HepG2 (cell line): ENCODE measurements at places on chromosomes 4 and X. TPM values are rescaled to one million over a fixed set of nuclear protein-coding genes. Genes with fewer than 3 reads are reported as not detected.
A peak's percentile ranks its signal among the peaks of the same experiment; 100 is the strongest.

- no peak for DNase-seq
Observed at GRCh38 chrX:926070-926469, 286.4 kb downstream of the CRLF2 start.

GRCh38 chr4:181078196-181078595, 1165.0 kb upstream of the TENM3 start:
- no peak for DNase-seq

DNA sequence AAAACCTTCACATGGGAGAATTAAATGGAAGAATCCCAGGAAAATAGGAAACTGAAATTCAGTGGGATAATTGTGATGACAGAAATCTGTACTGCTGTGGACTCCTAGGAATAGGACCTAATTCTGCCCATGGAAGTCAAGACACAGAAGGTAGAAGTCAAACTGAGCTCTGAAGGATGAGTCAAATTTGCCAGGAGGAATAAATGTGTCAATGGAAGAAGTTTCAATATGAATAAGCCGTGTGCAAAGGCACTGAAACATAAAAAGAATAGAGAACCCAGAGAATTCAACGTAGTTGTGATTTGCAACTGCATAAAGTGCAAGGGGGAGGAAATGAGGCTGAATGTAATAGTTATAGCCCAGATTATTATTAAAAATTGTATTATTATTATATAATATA, 11.6 kb downstream of the ENAM start:
- DNase-seq = no peak

GRCh38 chr4:183940864-183941263, 35.8 kb downstream of the STOX2 start:
- DNase-seq = no peak

DNA sequence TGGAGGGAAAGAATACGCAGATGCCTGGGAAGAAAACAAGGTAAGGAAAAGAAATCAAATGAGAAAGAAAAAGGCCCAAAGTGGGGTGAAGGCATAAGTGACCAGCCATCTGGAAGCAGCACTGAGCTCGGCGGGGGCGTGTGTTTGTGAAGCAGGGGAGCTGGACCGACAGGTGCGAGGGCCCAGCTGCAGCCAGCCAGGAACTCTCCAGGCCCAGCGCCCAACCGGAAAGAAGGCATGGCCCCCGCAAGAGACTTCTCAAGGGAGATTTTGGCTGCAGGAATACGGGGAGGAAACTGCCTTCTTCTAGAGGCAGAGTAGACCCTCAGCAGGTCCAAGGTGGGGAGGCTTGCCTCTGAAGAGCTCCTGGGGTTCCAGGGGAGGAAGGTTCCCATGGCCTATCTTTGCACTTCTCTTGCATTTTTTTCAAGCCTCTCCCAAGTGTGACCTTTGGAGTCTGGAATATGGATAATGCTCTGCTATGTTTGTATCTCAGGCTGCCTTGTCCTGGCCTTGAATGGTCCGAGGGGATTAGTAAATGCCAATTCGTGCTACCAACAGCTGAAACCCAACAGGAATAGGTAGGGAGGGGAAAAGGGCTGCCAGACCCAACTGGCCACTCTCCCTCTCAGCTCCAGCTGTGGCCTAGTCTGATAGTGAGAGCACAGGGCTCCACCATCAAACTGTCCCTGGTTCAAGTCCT, 10.8 kb upstream of the CITED1 start:
- DNase-seq = no peak

DNA sequence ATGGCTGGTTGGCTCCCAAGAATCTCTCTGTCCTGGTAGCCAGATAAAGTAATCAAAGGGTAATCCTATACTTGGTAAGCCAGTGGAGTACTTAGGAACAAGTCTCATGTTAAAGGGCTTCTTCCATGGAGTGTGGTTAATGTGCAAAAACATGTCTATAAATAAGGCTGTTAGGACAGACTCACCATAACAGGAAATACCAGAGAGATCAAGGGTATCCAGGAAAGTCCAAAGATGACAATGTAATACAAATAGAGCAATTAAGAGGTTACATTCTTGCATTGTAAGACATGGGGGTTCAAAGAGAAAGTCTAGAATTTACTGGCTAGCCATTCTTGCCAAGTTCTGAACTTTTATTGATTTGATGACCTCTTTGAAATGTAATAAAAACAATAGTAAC, 61.9 kb upstream of the ZCCHC13 start:
- peak; percentile 89 for DNase-seq

DNA sequence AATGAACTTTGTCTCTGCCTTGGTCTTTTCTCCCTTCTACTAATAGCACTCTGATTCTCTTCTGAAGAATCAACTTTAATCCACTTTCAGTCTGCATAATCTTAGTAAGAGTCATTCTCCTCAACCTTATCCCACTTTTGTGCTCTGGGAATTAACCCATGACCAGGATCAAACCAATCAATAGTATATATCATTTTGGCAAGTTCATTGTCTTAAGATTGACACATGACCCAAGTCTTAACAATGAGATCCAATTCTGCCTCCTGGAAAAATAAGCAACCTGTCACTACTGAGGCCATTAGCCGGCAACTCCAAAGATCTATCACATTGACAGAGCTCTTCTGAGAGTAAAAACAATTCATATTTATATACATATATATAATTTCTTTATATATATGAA, 1358.4 kb upstream of the ADGRL3 start:
- DNase-seq = no peak

DNA sequence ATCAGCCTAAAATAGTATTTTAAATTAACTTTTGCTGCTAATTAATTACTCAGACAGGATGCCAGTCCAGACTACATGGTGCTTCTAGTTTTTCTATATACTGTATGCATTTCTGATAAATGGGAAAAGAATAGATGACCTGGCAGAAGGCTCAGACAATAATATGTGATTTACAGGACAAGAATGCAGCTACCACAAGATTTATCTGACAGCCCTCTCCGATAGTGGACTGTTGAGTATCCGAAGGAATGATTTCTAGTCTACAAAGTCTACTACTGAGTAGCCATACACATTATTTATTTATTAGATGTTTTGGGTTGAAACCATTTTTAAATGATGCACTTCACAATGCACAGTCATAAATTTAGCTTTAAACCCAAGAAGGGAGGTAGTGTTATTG, 212.8 kb downstream of the MAB21L2 start:
- no peak for DNase-seq

- DNase-seq = no peak
Observed at GRCh38 chr4:3676907-3677747, 89.1 kb upstream of the ADRA2C start.

DNA sequence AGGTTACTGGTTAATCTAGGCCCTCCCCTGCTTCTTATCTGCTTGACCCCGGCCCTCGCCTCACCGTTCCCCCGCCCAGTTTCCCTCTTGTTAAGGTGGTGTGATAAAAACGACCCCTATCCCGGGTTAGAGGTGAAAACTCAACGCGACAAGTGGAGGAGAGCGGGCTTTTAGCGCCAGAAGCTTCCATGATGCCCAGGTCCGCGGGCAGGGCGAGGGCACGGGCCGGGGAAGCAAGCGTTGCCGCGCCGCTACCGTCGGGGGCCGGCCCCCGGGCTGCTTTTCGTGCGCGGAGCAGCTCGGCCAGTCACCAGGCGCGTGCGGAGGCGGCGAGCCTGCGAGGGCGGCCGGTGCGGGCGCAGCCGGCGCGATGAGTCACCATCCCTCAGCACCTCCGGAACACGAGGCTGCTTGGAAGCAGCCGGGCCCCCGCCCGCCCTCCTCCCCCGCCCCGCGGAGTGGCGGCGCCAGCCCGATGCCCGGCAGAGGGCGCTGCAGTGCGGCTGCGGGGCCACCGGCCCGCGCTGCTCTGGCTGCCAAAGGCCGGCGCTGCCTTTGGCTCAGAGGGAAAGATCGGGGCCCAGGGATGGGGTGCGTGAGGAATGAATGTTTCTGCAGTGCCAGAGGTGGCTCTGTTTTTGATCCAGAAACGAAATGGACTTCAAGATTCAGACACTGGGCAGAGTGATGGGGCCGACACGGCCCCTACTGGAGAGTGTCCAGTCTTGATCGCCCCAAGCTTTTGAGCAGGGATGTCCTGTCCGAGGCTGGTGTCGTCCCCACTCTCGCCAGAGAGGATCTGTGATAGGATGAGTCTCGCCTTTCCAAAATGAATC, 107.8 kb downstream of the NHSL2 start:
- peak; percentile 47 for DNase-seq

DNA sequence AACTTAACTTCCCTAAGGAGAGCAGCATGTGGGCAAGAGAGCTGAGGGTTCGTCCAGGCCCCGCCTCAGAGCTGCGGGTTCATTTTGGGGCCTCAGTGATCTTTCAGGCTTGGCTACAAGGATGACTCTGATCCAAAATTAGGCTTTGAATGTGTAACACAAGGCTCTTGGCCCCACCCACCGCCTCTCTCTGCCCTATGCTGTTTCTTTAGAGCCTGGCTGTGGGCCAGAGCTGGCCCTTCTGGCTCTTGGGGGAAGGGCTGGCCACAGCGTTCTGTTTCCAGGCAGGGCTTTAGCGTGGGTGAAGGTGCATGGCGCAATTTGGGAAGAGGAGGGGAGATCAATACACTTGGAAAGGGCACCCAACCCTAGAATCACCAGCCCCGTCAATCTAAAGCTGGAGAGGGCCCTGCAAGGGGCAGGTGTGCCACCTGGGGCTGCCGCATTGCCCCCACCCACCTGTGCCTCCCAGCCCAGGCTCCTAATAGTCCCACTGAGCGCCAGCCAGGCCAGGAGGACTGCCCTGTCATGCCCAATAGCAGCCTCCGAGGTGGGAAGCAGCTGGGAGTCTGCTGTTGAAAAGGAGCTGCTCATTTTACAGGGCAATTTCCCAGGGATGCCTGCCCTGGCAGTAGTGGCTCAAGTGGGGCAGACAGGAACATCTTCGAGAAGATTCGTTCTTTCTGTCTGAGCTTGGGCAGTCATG, 84.5 kb upstream of the MAML3 start:
- no peak for DNase-seq

- DNase-seq = no peak
Observed at GRCh38 chrX:46209768-46210167, 335.5 kb downstream of the ZNF674 start.

DNA sequence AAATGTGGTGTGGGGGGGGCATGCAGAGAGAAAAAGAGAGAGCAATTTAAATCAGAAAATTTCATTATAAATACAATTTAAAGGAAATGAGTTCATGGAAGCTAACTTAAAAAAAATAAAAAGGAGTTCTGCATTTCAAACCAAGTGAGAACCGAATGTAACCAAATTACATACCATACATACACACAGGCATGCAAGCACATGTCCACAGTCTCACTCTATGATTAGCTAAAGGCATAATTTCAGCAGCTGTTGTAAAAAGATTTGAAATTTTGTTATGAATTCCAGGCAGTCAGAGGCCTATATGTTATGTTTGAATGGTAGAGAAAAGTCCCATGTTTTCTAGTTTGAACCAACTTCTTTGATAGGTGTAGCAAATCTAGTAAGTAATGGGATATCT, 611.6 kb upstream of the ADGRL3 start:
- no peak for DNase-seq

- no peak for DNase-seq
Observed at GRCh38 chr4:106034220-106034619, 138.9 kb downstream of the NPNT start.

DNA sequence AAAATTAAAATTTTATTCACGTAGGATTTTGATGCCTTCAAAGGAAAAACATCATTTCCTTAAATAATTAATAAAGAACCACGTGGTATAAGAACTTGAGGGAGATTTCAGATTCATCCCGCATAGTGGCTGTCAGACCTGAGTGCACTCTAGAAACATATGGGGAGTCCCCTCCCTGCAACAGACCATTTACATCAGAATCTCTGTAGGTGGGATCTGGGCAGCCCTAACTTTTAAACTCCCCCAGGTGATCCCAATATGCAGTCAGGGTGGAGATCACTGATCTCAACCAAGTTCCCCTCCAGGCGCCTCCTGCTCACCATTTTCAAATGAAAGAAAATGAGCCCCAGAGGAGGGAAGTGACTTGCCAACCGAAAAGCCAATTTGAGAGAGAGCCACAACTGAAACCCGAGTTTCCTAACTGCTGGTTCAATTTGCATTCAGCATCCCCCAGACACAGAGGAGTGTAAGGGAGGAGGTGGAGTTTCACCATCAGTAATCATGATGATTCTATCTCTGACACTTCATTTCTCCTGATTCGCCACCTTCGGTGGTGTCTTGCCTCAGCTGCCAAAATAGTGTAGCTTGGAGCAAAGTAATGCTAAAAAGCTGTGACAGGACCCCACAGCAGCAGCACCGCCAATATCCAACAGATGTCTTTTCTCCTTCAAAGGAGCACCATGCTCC, 11.4 kb downstream of the RNF150 start:
- no peak for DNase-seq

The KCNIP4 gene
- not detected in 2 replicates for total RNA-seq

The EOLA1 gene
- 8.9 and 9.6 TPM in 2 replicates for total RNA-seq

The CT47C1 gene
- total RNA-seq = not detected in 2 replicates

The MMRN1 gene
- total RNA-seq = not detected in 2 replicates

The MAGEA12 gene
- total RNA-seq = not detected in 2 replicates

The BBS12 gene
- 1.7 and 2.1 TPM in 2 replicates for total RNA-seq
